MCF 10A (cell line): ENCODE measurements at places on chromosomes 5 and 9. TPM values are rescaled to one million over a fixed set of nuclear protein-coding genes. Genes with fewer than 3 reads are reported as not detected.
A peak's percentile ranks its signal among the peaks of the same experiment; 100 is the strongest.

DNA sequence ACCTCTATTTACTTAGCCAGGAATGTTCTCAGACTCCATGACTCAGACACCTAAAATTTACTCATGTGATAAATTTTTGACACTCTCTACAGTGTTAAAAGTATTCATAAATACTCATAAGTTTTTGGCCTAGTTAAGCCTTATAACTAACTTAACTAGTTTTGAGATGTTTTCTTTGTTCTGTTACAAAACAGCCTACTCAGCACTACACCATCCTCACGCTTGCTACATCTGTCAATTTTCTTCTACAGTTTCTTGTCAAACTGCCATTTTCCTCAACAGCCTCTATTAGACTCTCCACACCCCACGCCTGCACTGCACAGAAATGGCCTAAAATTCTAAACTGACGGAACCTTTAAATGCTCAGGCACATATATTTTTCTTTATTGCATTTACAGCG lies 195.5 kb downstream of the ANXA1 start:
- no peaks in the 10 kb centered on the region for H3K36me3 ChIP-seq
- no peak for DNase-seq
- no peak overlapping the region for H3K4me3 ChIP-seq

Gene SPRY4
- total RNA-seq = 34.5 and 41.9 TPM in 2 replicates

GRCh38 chr5:15966066-15966640 lies 213.4 kb downstream of the MARCHF11 start:
- no peaks in the 10 kb centered on the region for H3K27me3 ChIP-seq
- H3K4me1 ChIP-seq = no peaks in the 10 kb centered on the region
- DNase-seq = peak; percentile 8

Gene SAP30L
- 45.9 and 50.5 TPM in 2 replicates for total RNA-seq

- H3K36me3 ChIP-seq = no peaks in the 10 kb centered on the region
- H3K27ac ChIP-seq = no peak overlapping the region
- no peaks in the 10 kb centered on the region for H3K27me3 ChIP-seq
- no peak overlapping the region for H3K4me3 ChIP-seq
- peaks cover 8% of the 10 kb centered on the region for H3K4me1 ChIP-seq
These were observed 202.0 kb upstream of the NR3C1 start for GRCh38 chr5:143605403-143606005.

- no peak for DNase-seq
- H3K4me1 ChIP-seq = peaks cover 65% of the 10 kb centered on the region
- peak overlapping the region; percentile 81 for H3K27ac ChIP-seq
- H3K4me3 ChIP-seq = no peak overlapping the region
These were observed 5.1 kb upstream of the NFIB start for GRCh38 chr9:14318934-14319580.

DNA sequence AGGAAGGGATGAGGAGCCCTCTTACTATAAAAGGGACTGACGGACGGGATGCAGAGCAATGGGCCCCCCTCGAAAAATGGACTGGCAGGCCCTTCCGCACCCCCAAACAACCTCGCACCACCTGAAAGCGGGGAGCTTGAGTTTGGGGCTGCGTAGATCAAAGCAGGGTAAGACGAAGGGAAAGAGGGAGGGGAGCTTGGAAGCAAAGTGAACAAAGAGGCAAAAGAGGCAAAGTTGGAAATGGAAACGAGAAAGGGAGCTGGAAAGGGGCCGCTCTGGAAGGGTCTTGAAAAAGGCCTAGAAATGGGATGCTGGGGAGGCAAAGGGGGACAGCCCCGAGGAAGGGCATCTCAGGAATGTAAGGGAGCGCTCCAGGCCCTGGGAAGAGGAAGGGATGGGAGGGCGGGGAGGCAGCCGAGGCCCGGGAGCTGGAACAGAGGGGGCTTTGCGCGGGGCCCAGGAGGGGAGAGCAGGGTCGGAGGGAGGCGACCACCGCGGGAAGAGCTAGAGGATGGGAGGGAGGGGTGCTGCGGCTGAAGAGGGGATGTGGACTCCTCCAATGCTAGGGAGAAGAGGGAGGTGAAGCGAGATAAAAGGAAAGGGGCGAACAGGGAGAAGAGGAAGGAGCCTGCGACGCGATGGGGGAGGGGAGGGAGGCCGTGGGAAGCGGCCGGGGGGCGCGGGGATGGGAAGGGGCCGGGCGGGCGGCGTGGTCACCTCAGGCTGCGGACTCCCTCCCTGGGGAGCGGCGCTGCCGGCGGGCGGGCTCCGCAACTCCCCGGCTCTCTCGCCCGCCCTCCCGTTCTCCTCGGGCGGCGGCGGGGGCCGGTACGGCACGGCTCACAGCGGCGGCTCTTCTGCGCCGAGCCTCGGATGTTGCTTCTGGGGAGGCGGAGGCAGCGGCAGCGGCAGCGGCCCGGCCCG lies 577 bp downstream of the RNF145 start:
- peak overlapping the region; percentile 97 for H3K4me3 ChIP-seq
- H3K4me1 ChIP-seq = peaks cover 45% of the 10 kb centered on the region
- peaks cover 57% of the 10 kb centered on the region for H3K36me3 ChIP-seq
- H3K27ac ChIP-seq = peak overlapping the region; percentile 99

Gene CDC20B
- total RNA-seq = not detected in 2 replicates

Gene CARTPT
- total RNA-seq = not detected in 2 replicates

- H3K27ac ChIP-seq = no peak overlapping the region
- no peaks in the 10 kb centered on the region for H3K27me3 ChIP-seq
- no peak for DNase-seq
- H3K4me1 ChIP-seq = no peaks in the 10 kb centered on the region
These were observed 132.9 kb downstream of the MVB12B start for GRCh38 chr9:126459546-126459945.

Gene LOX
- 7.1 and 10.7 TPM in 2 replicates for total RNA-seq

Gene ORM2
- total RNA-seq = not detected in 2 replicates

DNA sequence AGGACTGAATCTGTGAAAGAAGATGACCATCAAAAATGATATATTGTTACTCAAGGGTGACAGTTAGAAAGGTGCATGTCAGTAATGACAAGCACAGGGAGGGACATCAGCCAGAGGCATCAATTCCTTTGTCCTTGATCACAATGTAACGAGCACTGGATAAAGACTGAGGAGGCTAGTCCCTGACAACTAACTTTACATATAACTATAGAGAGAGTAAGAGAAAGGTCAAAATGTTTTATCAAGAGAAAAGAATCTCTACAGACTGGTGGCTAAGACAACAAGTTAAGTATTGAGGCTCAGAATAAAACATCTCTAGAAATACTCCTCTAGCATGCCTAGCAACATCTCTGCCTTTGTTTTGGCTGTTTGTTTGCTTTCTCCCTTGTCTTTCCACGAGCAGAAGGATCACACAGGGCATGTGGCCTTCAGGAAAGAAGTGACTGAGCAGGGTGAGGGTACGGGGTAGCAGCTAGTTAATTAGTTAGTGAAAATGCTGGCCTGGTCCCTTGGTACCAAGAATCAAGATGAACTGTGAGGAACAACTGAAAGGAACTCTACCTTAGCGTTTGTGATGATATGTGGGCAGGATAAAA lies 724.1 kb upstream of the MEF2C start:
- no peaks in the 10 kb centered on the region for H3K4me1 ChIP-seq
- H3K27ac ChIP-seq = no peak overlapping the region
- H3K27me3 ChIP-seq = no peaks in the 10 kb centered on the region
- no peaks in the 10 kb centered on the region for H3K36me3 ChIP-seq

DNA sequence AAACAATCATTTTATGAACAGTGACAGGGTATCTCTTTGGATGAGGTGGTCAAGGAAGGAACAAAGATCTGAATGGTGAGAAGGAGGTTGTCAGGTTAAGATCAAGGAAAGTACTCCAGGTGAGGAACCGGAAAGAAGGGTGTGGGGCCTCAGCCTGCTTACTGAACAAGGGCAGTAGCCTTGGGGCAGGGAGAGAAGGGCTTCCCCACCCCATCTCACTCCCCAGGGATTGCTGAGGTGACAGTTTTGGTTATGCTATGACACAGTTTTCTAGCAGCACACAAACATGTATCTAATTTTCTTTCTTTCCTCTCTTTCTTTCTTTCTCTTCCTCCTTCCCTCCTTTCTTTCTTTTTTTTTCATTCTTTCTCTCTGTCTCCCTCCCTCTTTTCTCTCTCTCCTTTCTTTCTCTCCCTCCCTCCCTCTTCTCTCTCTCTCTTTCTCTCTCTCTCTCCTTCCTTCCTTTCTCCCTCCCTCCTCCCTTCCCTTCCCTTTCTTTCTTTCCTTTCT lies 4.1 kb upstream of the HDHD3 start:
- no peaks in the 10 kb centered on the region for H3K36me3 ChIP-seq
- H3K27ac ChIP-seq = no peak overlapping the region
- no peak for DNase-seq
- H3K27me3 ChIP-seq = no peaks in the 10 kb centered on the region

DNA sequence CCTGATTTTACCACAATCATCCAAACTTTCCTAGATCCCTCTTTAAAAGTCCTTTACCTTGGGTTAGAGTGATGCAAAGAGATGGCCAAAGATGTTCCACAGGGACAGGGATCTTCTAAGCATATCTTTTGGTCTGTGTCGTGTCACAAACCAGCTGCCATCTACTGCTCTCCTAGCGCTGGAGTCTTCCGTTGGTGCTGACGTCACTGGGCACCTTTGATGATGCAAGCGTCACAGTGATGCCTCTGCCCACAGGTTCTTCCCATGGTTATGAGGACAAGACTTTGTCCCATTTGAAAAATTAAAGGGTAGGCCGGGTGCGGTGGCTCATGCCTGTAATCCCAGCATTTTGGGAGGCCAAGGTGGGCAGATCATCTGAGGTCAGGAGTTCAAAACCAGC lies 1.7 kb upstream of the GLT6D1 start:
- DNase-seq = no peak
- H3K4me3 ChIP-seq = no peak overlapping the region
- H3K27me3 ChIP-seq = peaks cover 36% of the 10 kb centered on the region
- no peak overlapping the region for H3K27ac ChIP-seq
- no peaks in the 10 kb centered on the region for H3K4me1 ChIP-seq

- no peak overlapping the region for H3K27ac ChIP-seq
- no peak for DNase-seq
- no peaks in the 10 kb centered on the region for H3K36me3 ChIP-seq
- H3K4me3 ChIP-seq = no peak overlapping the region
These were observed 8.1 kb upstream of the PTPN3 start for GRCh38 chr9:109506097-109506712.

GRCh38 chr5:149765932-149766331 lies 35.8 kb downstream of the PPARGC1B start:
- no peaks in the 10 kb centered on the region for H3K27me3 ChIP-seq
- no peak overlapping the region for H3K27ac ChIP-seq
- H3K4me3 ChIP-seq = no peak overlapping the region
- peak; percentile 59 for DNase-seq

- peak; percentile 55 for DNase-seq
- H3K4me3 ChIP-seq = no peak overlapping the region
- peaks cover 4% of the 10 kb centered on the region for H3K36me3 ChIP-seq
- no peaks in the 10 kb centered on the region for H3K27me3 ChIP-seq
These were observed 241.5 kb upstream of the CLINT1 start for GRCh38 chr5:158100373-158100888.

- no peak overlapping the region for H3K4me3 ChIP-seq
- no peaks in the 10 kb centered on the region for H3K36me3 ChIP-seq
- DNase-seq = no peak
- H3K4me1 ChIP-seq = no peaks in the 10 kb centered on the region
- H3K27ac ChIP-seq = no peak overlapping the region
These were observed 163.1 kb downstream of the PAX5 start for GRCh38 chr9:36870960-36871359.

Gene GLRA1
- total RNA-seq = not detected in 2 replicates

Gene FCN2
- not detected in 2 replicates for total RNA-seq

Gene NXNL2
- 0.49 and 0.66 TPM in 2 replicates for total RNA-seq

Gene GAPT
- not detected in 2 replicates for total RNA-seq

DNA sequence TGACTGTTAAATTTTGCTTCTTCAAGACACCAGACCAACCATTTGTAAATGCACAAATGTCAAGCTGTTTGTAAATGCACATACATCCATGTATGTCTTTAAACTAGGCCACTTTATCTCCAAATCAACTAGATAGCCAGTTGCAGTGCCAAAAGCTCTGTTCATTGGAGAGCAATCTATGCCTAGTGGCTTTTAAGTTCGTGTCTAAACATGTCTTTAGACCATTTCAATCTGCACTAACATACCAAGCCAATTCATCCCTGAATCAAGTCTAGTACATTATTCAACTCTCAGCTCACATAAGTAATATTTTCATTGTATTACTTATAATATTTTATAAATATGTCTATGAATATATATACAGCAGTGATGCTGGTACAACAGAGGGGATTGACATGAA lies 985.9 kb downstream of the CDH18 start:
- no peak overlapping the region for H3K27ac ChIP-seq
- DNase-seq = peak; percentile 3
- no peak overlapping the region for H3K4me3 ChIP-seq
- no peaks in the 10 kb centered on the region for H3K27me3 ChIP-seq

Gene ZNF454
- not detected in 2 replicates for total RNA-seq

DNA sequence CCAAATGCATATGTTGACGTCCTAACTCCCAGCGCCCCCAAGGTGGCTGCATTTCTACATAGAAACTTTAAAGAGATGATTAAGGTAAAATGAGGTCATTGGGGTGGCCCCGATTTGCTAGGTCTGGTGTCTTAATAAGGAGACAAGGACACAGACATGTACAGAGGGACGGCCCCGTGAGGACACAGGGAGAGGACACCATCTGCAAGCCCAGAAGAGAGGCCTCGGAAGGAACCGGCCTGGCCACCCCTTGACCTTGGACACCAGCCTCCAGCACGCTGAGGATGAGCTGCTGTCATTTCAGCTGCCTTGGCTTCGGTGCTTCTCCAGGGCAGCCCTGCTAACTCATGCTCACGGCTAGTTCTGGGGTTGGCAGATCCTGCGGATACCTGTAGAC lies 73.2 kb downstream of the MRPL36 start:
- H3K4me3 ChIP-seq = no peak overlapping the region
- H3K27ac ChIP-seq = no peak overlapping the region
- no peaks in the 10 kb centered on the region for H3K36me3 ChIP-seq
- no peaks in the 10 kb centered on the region for H3K4me1 ChIP-seq
- peaks cover 17% of the 10 kb centered on the region for H3K27me3 ChIP-seq

DNA sequence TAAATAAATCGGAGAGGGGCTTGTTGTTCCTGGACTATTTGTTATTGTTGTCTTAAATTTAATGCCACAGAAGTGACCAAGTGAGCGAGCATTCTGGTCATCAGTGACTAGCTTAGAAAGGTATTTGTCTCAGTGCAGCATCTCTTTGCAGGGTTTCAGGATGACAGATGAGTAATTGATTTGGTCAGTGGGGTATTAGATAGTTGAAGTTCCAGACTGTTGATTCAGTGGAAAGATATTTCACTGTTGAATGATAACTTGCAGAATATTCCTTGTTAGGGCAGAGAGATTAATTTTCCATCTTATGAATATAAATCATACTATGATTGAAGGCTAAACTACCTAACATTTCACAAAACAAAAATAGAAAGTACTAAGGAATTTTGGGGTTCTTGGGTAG lies 122.4 kb downstream of the TRIO start:
- H3K36me3 ChIP-seq = no peaks in the 10 kb centered on the region
- H3K27ac ChIP-seq = peak overlapping the region; percentile 80
- no peaks in the 10 kb centered on the region for H3K27me3 ChIP-seq
- DNase-seq = peak; percentile 54
- peaks cover 61% of the 10 kb centered on the region for H3K4me1 ChIP-seq

DNA sequence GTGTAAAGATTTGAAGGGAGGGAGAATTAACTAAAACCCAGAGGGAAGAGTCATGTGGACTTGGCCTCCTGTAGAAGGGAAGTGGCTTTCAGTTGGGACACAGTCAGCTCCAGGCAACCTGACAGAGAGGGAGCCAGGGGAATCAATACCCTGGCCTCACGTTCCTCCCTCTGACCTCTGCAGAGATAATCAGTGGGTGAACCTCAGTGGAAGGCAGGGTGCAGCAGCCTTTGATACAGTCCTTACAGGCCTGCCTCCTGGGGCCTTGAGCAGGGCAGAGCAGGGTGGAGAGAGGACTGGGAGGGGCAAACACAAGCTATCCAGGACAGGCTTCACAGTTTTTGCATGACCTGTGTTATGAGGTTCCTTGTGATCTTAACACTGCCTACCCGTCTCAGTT lies 61.9 kb upstream of the GPBP1 start:
- no peaks in the 10 kb centered on the region for H3K27me3 ChIP-seq
- DNase-seq = no peak

Gene AQP7
- total RNA-seq = not detected in 2 replicates
